Fibroblast of villous mesenchyme (primary cell): ENCODE measurements at places on chromosomes 6 and 20.

DNA sequence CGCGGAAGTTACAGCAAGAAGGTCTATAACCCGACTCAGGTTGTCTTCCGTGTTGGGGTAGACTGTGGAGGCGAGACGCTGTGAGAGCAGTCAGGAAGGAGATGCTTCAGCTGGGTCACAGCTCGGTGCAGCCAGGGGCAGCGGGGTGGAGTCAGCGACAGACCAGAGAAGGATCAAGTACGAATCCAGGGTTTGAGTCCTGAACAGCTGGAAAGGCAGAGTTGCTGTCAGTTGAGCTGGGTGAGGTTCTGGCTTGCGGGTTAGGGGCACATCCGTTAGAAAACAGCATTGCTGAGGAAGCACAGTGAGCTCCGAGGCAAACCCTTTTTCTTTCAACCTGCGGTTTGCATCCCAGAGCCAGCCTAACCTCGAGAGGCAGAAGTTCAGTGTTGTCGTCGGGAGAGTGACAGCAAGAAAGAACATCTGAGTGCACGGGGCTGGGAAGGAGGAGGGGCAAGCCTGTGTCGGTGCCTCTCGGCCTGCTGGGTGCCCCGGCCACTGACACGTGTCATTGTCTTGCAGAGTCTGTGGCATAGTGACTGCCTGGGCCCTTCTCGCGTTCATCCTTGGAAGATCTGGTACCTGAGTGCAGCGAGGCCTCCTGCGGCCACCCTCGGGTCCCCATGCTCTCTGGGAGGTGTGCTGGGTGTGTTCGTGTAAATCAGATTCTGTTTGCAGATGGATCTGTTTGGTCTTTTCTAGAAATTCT, 20.0 kb downstream of the PNLDC1 start:
- no peak for DNase-seq

DNA sequence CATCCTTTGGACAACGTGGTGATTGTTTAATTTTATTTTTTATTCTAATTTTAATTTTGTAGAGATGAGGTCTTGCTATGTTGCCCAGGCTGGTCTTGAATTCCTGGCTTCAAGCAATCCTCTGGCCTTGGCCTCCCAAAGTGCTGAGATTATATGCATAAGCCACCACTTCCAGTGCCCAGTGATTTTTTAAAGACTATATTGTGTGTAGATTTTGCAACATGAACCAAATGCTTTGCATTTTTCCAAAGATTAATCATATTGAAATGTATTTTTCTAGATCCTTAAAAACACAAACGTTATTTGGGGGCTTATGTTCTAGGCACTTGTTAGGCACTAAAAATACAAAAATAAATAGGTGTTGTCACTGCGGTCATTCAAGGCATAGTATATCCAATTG, 117.6 kb upstream of the CCN2 start:
- DNase-seq = no peak

GRCh38 chr6:2036710-2037023, 208.7 kb downstream of the GMDS start:
- no peak for DNase-seq

GRCh38 chr6:37765182-37765775, 54.2 kb upstream of the ZFAND3 start:
- no peak for DNase-seq

GRCh38 chr6:139433631-139434419, 59.4 kb upstream of the CITED2 start:
- no peak for DNase-seq
